Ammon's horn (tissue), 1 donor: ENCODE measurements at places on chromosomes 3 and 15.

DNA sequence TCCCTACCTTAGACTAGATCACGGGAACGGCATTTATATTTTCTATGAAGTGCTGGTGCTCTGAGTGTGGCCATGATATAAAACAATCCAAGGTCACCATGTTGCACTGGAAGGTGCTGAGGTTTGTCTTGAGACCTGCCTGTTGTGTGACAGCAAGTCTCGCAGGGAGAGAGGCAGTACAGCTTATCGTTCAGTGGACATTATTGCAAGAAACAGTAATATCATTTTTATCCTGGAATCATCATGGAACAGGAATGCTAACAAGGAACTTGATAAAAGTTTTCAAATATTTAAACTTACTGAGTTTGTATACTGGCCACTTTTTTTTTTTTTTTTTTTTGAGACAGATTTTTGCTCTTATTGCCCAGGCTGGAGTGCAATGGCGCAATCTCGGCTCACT lies 40.0 kb upstream of the GCNT3 start:
- DNase-seq: no peak

DNA sequence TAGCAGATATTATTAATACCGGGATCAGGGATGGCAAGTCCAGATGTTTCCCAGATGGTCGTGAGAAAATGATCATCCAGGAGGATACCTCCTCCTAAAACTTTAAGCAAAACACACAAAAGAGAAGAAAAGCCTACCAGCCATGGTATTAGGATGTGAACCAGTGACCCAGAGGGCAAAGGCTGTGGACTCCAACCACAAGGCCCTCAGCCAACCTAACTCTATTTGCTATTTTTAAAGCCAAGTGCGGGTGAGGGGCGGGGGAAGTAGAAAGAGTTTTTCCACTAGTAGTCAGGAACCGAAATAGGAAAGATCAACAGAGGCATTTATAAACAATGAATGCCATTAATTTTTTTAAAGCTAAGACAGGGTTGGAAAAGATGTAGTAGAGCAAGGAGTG lies 77.4 kb downstream of the STAC start:
- DNase-seq: no peak

GRCh38 chr3:42101481-42101880 lies 10.3 kb downstream of the TRAK1 start:
- no peak for DNase-seq

GRCh38 chr15:98311566-98312188 lies 336.7 kb upstream of the IGF1R start:
- peak; percentile 79 for DNase-seq

DNA sequence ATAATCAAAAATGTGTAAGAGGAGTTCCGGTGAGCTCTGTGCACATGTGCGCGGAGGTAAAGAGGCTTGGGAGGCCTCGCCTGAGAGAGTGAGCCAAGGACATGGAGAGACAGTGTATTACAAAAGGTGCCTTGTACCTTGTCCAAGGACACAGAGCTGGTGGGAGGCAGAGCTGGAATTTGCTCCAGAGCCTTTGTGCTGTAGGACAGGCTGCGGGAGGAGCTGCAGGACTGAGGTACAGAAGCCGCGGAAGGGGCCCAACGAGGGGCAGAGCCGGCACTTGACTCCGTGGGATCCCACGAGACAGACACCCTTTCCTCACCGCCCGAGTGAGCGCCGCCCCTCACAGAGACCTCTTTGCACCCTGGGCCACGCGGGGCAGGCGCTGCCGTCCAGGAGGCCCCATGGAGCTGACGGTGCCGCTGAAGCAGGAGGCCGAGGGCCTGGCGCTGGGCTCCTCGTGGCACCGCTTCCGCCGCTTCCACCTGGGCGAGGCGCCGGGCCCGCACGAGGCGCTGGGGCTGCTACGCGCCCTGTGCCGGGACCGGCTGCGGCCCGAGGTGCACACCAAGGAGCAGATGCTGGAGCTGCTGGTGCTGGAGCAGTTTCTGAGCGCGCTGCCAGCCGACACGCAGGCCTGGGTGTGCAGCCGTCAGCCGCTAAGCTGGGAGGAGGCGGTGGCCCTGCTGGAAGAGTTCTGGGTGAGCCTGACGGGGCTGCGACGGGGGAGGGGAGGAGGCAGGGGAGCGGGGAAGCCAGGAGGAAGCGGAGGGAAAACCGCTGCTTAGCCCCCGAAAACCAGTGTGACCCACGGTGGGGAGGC lies 68.7 kb downstream of the SLTM start:
- DNase-seq: peak; percentile 40

DNA sequence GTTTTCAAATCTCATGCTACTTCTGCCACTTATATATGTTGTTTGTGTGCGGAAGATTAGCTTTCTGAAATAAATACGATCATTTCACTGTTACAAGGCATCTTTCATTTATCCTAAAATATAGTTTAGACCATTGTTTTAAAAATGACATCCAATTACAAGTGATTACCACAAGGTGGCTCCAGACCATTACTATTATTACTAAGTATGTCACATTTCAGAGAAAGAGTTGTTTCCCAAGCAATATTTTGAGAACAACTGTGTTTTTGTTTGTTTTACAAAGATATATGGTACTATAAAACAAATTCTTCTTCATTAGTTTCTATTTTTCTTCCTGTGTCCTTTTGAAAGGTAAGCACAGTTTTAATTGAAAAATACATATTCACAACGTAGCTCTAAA lies 136.0 kb upstream of the RAP2B start:
- peak; percentile 47 for DNase-seq

DNA sequence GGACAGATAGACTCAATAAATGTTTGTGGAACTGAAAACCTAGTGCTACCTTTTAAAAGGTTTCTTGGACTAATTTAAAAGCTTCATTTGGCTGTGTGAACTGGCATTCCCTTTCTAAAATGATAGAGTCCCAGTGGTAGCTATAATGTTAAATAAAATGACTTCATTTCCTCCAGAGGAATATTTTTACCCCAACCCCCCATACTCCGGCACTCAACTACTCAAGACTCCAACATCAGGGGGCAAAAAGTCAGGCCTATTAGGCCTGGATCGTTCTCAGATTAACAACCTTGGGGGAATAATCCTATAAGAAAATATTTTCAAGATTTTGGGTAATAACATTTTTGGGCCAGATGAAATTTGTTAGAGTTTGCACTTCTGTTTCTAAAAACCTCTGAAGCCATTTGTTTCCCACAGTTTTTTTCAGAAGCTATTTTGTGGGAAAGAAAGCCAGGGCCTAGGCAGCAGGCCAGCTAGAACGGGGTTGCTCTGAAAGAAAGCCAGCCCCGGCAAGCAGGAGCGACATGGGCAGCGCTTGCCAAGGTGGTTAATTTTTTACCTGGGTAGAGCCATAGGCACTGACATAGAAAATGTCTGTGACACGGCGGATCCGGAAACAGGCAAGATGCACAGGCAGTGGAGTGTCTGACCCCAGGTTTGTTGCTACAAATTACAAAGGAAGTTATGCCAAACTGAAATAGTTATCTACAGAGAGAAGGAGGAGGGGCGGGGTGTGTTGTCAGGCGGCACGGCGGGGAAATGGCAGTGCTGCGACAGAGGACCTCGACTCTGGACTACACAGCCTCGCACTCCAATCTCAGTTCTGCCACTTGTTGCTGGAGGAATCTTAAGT lies 84.6 kb downstream of the MAGI1 start:
- DNase-seq: peak; percentile 30

- DNase-seq: no peak
Observed at GRCh38 chr15:98676586-98677270, 28.4 kb downstream of the IGF1R start.

DNA sequence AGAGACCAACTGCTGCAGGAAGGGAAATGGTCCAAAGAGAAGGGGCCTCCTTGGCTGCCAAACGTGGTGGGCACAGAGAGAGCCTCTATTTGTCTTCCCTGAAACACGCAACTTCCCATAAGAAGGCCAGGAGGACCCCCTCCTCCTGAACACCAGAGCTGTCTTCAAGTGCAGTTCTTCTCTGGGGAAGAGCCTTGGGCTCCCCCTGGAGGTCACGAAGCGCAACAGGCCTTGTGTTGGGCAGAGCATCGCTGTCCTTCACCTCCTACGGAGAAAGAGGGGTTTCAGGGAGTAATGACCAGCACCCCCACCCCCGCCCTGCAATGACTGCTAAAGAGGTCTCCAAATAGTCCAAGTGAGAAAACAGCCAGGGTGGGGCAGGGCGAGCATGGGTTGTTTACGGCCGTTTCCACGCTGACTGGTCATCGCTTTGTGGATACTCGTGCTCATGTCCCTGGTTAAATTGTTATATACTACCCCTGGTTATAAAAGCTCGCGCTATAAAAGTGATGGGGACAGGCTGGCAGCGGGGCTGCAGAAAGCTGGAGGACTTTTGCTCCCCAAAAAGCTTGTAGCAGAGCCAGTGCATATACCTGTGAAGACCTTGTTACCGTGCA lies 397.5 kb upstream of the ATP10A start:
- DNase-seq: peak; percentile 33

GRCh38 chr15:55234800-55235104 lies 38.0 kb upstream of the RSL24D1 start:
- DNase-seq: no peak

GRCh38 chr15:23438816-23439466 lies 8.1 kb downstream of the GOLGA6L2 start:
- DNase-seq: no peak

GRCh38 chr15:65217526-65218482 lies 6.5 kb upstream of the CILP start:
- DNase-seq: no peak

- DNase-seq: no peak
Observed at GRCh38 chr3:194374935-194375334, 5.4 kb upstream of the LRRC15 start.

DNA sequence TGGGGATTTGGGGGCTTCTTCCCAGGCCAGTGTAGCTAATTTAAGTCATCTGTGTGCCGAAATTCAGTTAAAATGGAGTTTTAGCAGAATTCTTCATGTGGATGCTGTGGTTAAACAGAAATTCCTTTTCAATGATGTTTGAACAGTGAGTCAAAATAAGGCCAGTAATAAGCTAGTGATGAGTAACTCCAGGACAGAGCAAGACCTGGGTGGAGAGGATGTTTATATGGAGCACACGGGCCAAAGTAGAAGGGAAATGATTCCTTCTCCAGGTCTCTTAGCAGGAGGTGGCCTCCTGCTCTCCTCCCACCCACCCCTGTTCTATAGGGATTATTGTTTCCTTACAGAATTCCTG lies 31.9 kb upstream of the UACA start:
- no peak for DNase-seq

DNA sequence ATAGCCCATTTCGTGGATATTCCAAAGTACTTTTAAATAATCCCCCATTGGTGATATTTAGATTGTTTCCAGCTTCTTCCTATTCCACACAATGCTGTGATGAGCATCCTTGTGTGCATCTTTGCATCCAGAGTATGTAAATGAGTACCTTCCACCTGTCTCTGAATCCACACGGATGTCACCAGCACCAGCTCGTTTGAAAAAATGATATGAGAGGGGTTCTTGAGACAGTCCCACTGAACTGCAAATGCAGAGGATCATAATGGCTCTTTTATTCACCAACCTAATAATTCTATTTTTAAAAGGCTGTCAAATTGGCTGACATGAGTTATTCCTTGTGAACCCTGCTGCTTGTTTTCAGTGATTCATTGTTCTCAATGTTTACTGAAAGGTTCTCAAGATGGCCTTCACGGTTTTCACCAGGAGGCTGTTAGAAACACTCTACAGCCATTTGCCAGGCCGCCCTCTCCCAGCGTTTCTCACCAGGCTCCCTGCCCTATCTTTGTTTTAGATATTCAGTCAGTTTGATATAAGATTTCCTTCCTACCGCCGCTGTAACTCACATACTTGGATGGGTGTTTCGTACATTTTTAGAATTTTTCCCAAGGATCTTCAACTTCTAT lies 96.7 kb upstream of the PTPRG start:
- no peak for DNase-seq

DNA sequence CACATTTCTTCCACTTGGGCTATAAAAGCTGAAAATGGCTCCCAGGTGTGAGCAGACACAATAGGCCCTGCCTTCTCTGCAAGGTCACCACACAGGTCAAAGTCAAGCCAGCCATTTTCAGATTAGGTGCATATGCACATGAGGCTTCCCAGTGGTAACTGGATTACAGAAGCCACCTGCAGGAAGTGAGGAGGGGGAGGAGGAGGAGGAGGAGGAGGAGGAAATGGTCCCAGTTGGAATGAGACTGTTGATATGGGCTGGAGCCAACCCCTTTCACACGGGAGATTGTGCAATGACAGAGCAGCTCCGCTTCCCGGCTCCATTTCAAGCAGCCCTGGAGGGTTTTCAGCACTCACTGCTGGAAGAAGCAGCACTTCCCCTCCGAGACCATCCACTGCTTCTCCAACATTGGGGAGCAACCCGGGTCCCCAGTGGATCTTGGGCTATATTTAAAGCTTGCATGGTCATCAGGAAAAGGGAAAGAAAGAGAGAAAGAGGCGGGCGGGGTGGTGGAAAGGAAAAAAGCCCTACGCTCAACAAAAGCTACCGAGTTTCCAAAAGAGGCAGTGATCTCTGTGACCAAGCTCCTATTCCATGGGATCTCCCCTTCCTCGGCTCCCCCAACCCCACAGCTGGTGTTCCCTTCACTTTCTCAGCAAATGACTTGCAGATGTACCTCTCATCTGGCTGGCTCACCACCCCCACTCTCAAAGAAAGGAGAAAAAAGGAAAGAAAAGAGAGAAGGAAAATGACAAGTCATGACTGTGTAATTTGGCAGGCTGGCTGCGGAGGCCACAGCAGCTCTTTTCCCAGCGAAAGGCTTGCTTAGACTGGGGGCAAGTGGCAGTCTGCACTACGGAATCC lies 58.3 kb downstream of the LRIG1 start:
- DNase-seq: peak; percentile 66

DNA sequence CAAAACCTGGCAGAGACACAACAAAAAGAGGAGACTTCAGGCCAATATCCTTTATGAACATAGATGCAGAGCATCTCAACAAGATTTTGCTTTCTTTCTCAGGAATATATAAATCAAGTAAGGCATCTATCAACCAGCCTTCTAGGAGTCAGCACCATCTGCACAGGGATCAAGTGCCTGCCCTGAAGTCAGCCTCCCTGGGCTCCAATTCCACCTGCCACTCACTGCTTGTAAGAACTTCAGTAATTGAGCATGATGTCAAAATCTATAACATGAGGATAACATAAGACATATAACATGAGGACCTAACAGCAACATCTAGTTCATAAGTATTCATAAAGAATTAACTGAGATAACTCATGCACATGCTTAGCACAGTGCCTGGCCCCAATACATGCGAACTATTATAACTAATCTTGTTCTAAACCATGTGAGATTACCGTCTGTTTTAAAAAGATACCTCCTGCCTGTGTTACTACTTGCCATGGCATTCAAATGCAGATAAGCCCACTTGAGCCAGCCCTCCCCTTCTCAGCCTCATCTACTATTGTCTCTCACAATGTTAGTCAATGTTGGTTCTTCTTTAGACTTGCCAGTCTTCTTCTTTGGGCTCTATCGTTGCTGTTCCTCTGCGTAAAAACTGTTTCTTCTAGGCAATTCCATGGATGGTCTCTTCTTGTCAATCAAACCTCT lies 91.6 kb downstream of the PLD1 start:
- no peak for DNase-seq
